ENCODE measurements at places on chromosomes 11 and 22.
A peak's percentile ranks its signal among the peaks of the same experiment; 100 is the strongest.

DNA sequence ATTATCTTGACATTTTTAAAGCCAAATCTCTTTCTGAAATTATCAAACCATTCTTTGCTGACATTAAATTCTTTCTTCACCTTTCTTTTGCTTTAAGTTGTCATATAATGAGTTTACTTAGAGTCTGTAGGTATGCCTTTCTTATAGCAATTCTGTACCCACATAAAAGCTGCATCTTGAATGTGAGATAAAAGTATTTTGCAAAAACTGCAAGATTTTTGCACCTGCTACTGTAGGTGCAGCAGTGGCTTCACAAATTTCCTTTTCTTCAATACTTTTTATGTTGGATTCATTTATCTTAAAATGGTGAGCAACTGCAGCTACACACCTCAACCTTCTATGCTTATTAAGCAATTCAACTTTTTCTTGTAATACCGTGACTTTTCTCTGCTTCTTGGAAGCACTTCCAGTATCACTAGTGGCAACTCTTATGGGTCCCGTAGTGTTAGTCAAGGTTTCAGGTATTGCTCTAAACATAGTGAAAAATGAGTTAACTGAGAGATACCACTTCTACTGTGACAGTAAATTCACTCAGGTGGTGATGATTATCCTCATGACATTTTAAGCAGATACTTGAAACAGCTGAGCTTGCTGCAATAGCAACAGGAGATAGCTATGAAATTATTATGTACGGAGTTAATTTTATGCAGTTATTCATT, 18.8 kb downstream of the ZFP91 start:
- DNase-seq, result no peak

- DNase-seq, result no peak
These were observed 723 bp downstream of the OR51M1 start for GRCh38 chr11:5384335-5384734.

- no peak for DNase-seq
These were observed 90.4 kb downstream of the TTC28 start for GRCh38 chr22:28589102-28589750.

DNA sequence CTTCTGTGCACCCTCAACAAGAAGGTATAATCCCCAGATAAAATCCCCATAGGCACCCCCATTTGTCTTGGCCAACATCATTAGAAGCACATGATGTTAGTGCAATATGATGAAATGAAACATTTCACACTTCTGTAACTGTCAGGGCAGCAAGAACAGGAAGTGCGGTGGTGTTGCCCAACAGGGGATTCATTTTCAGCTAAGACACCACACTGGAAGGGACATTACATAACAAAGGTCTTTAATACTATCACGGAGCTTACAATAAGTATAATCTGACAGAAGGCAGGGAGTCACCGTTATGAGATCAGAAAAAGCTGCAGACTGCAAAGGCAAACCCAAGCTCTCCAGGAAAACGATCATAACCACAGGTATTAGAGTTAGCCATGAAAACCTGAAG, 2.0 kb downstream of the OR52W1 start:
- DNase-seq, result no peak

DNA sequence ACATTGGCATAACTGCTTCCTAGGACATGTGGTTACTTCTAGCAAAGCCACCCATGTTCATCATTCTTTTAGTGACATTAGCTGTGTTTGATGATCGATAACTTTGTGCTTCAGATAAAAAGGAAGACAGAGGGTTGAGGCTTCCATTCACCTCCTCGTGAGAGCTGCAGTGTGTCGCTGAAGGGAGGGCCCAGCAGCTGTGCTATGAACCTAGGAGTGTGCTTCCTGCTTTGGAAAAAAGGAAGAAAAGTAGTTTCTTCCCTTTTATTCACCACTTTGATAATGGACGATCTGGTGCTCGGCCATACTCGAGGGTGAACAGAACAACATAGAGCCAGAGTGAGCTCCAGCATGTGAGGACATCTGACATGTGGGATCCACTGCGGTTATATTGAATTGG, 6.1 kb upstream of the RFPL2 start:
- no peak for DNase-seq

DNA sequence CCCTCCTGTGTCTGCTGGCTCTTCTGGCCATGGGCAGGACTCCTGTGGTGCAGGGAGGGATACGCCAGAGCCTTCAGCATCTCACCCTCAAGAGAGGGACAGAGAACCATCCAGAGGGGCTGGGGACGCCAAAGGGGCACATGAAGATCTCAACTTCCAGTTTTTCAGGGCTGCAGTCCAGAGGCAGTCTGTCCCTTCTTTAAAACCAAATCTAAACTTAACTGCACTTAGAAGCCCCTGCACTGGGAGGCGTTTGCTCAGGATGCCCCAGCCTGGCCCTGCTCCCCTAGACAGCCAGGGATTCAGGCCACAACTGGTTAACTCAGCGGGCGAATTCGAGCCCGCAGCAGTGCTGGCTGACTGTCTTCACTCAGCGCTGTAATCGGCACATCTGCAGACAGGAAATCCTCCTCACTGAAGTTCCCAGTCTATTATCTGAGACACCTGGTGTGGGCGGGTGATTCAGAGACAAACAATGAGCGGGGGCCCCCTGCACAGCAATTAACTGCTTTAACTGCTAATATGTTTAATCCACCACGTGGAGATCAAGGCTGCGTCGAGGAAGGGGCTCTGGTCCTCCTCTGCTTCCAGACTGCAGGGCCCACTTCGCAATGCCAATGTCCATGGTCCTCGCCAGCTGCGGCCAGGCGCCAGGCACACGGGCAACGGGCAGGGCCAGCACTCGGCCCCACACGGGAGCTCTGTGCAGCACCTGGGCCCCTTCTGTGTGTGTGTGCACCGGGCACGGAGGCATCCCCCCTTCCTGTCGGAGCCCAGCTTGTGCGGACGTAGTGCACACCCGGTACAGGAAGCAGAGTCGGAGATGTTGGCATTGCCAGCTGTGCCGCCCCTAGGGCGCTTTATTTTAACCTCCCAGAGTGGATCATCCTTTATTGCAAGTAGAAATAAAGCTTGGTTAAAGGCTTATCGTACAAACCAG, 36.9 kb upstream of the GNB1L start:
- DNase-seq, result peak; percentile 32
